Immature natural killer cell (primary cell): ENCODE measurements at places on chromosomes 6 and 20. TPM values are rescaled to one million over a fixed set of nuclear protein-coding genes. Genes with fewer than 3 reads are reported as not detected.

- DNase-seq = no peak
These were observed 12.5 kb upstream of the FOXC1 start for GRCh38 chr6:1597121-1597744.

GRCh38 chr6:4560221-4561077, 215.8 kb upstream of the CDYL start:
- no peak for DNase-seq

The LY6G5C gene
- polyA plus RNA-seq = 4.6 TPM

The MLIP gene
- polyA plus RNA-seq = not detected

GRCh38 chr6:22036275-22036674, 260.6 kb downstream of the PRL start:
- DNase-seq = no peak

The FAM83D gene
- polyA plus RNA-seq = not detected

- no peak for DNase-seq
These were observed 1.3 kb downstream of the LSM14B start for GRCh38 chr20:62123450-62124118.

GRCh38 chr20:5845681-5846615, 95.7 kb downstream of the SHLD1 start:
- DNase-seq = no peak

The NKX2-2 gene
- polyA plus RNA-seq = not detected

GRCh38 chr20:41507436-41507835, 110.7 kb downstream of the CHD6 start:
- DNase-seq = no peak

DNA sequence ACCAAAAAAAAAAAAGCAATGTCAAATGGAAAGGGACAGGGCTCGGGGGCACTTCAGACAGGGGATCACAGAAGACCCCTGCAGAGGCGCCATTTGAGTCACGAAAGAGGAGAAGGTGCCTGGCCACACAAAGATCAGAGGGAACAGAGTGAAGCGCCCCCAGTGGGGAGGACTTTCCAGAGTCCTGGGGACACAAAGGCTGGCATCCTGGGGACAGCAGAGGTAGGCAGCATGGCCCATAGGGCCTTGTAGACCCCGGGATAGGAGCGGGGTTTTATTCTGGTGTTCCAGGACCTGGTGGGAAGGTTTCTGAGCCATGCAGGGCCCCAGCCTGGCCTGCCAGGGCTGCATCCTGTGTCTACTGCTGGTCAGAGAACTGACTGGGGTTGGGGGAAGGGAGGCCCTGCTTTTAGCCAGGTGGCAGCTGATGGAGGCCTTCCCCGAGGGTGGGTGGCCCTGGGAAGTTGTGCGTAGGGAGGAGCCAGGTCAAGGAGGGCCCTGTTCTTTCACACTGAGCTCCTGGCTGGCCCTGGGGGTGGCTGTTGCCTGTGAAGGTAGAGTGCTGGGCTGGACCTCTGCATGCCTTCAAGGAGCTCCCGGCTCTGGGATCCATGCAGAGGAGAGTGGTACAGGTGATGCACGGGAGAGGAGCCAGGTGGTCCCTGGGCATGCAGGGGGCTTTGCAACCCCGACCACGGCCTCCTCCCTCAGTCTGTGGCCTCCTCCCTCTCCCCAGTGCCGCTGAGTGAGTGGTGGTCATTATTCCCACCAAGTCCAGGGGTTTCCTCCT, 117.9 kb downstream of the CDH4 start:
- DNase-seq = no peak

- DNase-seq = no peak
These were observed 136.8 kb downstream of the JARID2 start for GRCh38 chr6:15382712-15383111.

The WFDC5 gene
- not detected for polyA plus RNA-seq
